ENCODE measurements at places on chromosomes 16 and 17.
A peak's percentile ranks its signal among the peaks of the same experiment; 100 is the strongest.

DNA sequence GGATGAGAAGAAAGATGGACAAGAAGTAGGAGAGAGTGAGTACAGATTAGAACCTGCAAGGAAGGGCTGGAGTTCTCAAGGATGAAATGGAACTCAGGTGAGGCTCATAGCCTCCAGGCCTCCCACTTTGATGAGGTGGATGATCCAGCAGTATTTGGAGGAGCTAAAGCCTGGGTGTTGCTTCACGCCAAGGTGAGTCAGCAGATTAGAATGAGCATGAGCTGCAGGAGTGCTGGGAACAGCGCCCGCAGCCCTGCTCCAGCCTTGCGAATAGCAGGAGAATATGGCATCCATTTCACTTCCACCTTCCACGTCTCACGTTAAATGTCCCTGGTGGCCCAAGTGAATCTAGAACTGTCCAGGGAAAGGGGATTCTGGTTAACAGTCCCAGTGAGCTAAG, 94.4 kb upstream of the CPHXL start:
- DNase-seq = no peak

DNA sequence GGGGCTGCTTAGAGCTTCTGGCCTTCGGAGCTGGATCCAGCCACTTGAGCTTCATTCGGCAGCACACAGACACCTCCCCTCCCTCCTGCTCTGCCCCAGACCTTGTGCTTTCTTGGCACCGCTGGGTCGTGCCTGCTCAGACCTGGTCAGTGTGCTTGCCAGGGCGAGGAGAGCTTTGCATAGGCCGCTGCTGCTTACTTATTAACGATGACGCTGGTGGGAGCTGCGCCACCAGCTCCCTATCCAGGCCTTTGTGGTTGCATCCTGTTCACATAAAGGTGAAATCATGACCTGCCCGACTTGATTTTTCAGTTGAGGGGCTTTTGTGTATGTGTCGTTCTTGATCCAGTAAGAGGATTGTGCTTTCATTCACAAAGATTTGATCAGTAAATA, 101.1 kb downstream of the MSI2 start:
- DNase-seq = no peak

DNA sequence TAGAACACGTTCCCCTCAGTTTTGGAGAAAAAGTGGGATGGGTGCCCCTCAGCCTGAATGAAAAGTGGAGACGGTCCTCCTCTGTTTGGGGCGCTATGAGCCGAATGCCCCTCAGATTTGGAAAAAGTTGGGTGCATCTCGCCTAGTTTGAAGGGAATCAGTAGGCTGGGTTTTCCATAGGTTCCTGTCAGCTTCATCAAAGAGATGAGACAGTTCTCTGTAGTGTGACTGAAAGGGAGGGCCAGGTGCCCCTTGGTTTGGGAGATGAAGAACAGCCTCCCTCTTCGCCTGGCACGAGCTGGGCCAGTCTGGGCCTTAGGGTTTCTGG, 742 bp upstream of the SLC9A5 start:
- DNase-seq = no peak

DNA sequence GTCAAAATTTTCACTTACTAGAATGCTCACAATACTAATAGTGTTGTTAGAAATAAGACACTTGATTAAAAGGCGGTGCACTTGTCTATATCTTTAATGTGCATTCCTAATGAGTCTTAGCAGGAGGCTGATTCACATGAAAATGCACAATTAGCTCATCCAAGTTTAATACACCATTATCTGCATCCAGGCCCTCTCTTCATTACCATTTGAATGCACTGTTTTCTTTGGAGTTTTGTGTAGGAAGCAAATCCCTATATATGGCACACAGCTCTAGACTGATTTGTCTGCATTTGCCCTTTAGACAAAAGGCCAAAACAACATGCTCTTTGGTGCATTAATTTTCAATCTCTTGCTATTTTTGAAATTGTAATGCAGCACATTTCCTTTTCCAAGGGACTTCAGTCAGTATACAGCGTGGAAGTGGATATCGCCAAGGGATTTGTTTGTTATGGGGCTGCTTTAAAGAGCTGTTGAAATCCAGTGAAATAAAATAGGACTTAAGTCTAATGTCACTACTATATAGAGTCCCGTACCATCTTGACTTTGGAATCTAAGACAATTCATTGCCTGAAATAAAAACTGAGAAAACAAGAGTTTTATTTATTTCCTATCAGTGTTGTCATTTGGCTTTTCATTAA, 257.6 kb upstream of the CPHXL start:
- DNase-seq = no peak

DNA sequence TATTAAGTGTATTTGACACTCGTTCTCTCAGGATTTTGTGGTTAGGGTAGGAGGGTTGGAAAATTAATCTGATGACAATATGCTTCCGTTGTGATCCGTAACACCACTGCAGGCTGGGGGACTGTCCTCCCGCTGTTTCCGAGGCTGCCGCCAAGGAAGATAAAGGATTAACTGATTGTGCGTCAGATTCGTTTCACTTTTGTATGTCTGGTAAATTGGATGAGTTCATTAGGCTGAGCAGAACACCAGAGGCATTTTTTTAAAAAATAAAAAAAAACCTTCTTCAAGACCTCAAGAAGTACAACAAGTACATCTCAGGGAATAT, 486.7 kb upstream of the SALL1 start:
- DNase-seq = no peak

- DNase-seq = no peak
Measured at GRCh38 chr16:58062821-58063220, 37.3 kb downstream of the MMP15 start.

GRCh38 chr17:28735242-28735722, 6.7 kb downstream of the NEK8 start:
- DNase-seq = no peak

- DNase-seq = peak; percentile 80
Measured at GRCh38 chr16:89187032-89187769, 13.1 kb downstream of the SLC22A31 start.

GRCh38 chr17:57788725-57789124, 43.6 kb upstream of the CCDC182 start:
- no peak for DNase-seq

GRCh38 chr16:19822533-19822932, 62.1 kb downstream of the GPRC5B start:
- no peak for DNase-seq

- DNase-seq = no peak
Measured at GRCh38 chr17:57830880-57831279, 19.0 kb downstream of the MRPS23 start.

- no peak for DNase-seq
Measured at GRCh38 chr16:87196661-87197060, 120.5 kb downstream of the C16orf95 start.

- DNase-seq = no peak
Measured at GRCh38 chr17:3037259-3037658, 26.1 kb downstream of the OR1D5 start.

- peak; percentile 21 for DNase-seq
Measured at GRCh38 chr17:15086776-15087295, 178.3 kb downstream of the PMP22 start.

DNA sequence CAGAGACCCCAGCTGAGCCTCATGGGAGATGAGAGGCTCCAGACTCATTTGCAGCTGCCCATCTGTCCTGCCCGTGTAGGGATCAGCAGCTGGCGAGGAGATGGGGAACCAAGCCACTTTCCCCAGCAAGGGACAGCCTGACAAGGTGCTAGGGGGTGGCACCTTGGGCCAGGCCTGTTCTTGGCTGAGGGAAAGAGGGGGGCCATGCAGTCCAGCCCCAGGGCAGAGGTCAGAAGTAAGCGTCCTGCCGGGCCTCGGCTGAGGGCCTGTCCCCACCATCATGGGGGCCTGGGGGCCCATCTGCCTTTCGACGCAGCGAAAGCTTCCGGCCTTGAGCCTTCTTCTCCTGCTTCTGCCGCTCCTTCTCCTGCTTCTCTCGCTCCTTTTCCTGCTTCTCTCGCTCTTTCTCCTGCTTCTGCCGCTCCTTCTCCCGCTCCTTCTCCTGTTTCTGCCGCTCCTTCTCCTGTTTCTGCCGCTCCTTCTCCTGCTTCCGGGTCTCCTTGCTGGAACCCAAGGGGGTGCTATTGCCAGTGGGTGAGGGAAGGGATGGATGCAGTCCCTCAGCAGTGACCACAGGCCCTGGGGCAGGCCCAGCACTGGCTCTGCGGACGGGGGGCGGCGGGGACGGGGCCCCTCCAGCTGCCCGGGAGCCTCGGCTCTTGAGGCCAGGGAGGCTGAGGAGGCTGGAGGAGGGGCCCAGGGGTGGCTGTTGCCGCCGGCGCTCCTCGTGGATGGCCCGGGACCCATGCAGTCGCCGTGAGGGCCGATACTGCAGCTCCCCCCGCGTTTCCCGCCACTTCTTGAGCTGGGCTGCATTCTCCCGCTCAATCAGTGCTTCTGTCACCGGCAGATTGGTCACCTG, 2.8 kb upstream of the CD2BP2 start:
- no peak for DNase-seq

GRCh38 chr16:57591870-57592485, 36.5 kb upstream of the ADGRG1 start:
- DNase-seq = no peak

GRCh38 chr17:63275318-63275970, 170.7 kb downstream of the CYB561 start:
- DNase-seq = no peak

DNA sequence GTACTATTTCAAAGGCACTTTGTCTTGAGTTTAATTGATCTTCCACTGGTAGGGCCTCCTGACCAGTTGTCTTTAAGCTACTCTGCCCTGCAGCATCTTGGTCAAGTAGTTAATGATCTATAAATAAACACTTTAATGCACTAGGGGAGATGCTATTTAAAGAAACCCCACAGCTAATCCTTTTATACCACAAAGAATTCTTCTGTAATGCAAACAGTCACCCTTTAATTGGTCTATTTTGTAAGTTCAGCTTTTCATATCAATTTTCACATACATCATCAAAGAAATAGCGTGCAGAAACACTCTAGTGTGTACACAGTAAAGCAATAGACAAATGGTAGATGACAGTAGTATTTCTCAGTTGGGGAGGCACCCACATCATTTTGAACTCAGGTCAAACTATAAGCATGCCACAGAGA, 70.3 kb downstream of the PMP22 start:
- no peak for DNase-seq
